ENCODE measurements at places on chromosomes 3 and 15.

DNA sequence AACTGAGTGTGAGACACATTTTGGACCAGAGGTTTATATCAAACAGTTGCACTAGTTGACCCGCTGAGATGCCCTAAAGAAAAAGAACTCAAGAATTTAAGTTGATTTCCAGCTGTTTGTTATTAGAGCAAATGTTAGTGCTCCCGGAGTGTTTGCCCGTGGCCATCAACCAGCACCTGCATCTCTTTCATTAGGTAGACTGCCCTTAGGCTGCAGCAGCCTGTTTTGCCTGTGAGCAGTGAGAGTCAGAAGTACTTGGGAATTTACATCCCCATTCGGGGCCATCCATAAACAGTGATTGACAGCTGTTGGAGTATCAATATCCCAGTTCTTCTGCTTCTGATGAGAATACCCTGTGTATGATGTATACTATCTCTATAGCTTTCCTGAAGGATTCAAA is 492.6 kb downstream of the RBMS3 start:
- DNase-seq: no peak

DNA sequence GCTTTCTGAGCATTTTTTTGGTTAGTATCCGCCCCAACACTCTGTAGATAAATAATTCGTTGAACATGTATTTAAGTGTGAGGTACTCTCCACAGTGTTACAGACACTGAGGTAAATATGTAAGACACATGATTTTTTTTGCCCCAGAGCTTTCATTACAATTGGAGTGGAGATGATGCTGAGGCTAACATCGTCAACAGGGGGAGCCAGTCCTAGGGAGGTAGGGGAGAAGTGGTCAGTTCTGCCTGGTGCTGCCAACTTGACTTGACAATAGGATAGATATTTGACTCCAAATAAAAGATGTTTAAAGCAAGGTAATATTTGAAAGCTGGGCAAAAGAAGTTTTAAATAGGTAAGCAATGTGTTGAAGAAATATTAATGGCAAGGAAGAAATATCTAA is 295.7 kb downstream of the UNC13C start:
- DNase-seq: peak; percentile 25

DNA sequence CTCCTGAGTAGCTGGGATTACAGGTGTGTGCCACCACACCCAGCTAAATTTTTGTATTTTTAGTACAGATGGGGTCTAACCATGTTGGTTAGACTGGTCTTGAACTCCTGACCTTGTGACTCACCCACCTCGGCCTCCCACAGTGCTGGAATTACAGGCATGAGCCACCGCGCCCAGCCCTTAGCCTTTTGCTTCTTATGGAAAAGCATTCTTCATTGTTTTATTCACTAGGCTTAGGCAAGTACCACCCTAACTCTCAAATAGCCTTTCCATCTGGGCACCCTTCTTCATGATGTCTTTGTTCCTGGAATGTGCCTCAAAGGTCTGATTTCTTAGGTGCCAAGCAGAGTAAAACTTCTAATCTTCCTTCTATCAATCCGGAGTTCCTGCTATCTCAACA is 641.8 kb downstream of the FHIT start:
- DNase-seq: no peak

- no peak for DNase-seq
Measured at GRCh38 chr15:35181538-35181937, 96.4 kb upstream of the NANOGP8 start.

DNA sequence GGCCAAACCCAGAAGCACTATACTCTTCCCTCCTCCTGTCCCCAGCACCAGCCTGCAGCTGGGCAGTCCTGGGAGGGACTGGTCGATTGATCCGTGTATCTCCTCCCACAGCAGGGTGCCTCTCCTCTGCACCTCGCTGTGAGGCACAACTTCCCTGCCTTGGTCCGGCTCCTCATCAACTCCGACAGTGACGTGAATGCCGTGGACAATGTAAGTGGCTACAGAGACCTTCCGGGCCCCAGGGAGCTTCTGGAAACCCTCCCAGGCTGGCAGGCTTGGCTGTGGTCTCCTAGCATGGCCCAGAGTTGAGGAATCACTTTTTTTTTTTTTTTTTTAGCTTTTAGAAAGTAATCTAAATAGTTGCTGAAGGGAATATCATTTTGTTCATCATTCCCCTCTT is 30.7 kb downstream of the ANKDD1A start:
- no peak for DNase-seq

GRCh38 chr3:179613807-179614206 is 9.2 kb downstream of the NDUFB5 start:
- DNase-seq: no peak

DNA sequence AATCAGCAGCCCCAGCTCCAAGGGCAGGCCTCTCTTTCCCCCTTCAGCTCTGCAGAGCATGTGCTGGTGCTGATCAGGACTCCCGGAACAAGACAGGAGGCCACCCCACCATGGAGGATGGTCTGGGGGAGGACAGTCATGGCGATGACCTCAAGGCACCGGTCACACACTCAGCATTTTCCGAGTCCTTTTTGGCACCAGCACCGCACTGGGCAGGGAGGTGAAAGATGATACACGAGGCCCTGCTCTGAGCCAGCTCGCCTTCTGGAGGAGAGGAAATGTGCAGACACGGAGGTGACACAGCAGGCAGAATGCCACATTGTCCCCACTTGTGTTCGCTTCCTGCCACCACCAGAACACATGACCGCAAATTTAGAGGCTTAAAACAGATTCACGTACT is 61.8 kb upstream of the SEC61A1 start:
- no peak for DNase-seq

DNA sequence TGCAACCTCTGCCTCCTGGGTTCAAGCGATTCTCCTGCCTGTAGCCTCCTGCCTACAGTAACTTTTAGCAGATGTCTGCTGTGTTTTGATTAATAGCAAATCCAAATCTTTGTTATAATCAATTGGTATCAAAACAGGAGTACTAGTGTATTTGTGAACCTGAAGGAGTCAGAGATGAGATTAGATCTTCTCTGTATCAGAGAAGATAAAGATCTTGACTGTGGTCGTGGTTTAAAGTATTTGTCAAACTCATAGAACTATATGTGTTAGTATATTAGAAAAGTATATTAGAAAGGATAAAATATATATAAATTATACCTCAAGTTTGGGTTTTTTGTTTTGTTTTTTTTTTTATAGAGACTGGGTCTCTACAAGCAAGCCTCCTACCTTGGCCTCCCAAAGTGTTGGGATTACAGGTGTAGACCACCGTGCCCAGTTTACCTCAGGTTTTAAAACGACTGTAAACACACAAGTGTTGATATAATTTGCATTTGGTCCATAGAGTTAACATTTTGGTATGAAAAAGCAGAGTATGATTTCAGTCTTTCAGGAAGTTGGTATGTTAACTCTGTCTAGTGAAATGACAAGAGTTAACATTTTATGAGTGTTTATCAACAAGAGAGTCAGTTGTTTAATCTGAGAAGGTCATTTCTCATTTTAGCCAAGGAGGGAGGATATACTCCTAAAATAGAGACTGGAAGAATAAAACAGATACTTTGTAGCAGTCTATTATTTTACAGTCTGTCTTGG is 18.3 kb downstream of the RTF1 start:
- no peak for DNase-seq
